ENCODE measurements at places on chromosomes 3 and 15.

DNA sequence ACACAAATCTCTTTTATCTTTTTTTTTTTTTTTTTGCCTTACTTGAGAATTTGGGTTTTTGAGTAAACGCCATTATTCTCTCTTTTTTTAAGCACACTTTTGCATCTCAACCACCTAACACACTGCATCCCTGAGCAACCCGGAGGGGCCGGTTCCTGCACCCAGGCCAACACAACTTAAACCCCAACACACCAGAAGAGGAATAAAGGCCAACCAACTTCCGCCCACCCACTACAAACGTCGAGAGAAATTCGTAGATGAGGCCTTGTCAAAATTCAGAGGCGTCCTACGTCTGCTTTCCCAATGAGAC, 389 bp upstream of the CCNB2 start:
- DNase-seq = no peak

- DNase-seq = no peak
Measured at GRCh38 chr15:99010768-99011167, 3.2 kb upstream of the PGPEP1L start.

- DNase-seq = no peak
Measured at GRCh38 chr3:16322189-16322588, 57.2 kb downstream of the OXNAD1 start.

GRCh38 chr3:14980689-14981088, 33.3 kb downstream of the NR2C2 start:
- DNase-seq = no peak

GRCh38 chr15:40953713-40954074, 423 bp downstream of the CHAC1 start:
- DNase-seq = no peak

GRCh38 chr15:79966634-79967297, 4.2 kb downstream of the BCL2A1 start:
- no peak for DNase-seq

DNA sequence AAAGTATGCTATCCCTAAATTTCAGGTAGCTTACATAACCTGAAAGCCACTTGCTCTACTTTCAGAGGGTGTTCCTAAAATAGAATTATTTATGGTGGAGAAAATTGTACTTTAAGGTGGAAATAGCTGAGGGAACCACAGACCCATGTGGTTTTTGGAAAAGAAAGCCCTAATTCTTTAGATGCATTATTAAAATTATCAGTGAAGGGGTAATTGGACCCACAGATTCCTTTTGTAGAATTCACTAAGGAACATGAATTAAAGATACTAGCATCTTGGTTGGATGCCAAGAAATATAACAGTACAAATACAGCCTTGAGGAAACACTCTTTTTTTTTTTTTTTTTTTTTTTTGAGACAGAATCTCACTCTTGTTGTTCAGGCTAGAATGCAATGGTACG, 37.8 kb downstream of the DPPA2 start:
- no peak for DNase-seq

- no peak for DNase-seq
Measured at GRCh38 chr3:65151666-65152065, 463.9 kb upstream of the ADAMTS9 start.

DNA sequence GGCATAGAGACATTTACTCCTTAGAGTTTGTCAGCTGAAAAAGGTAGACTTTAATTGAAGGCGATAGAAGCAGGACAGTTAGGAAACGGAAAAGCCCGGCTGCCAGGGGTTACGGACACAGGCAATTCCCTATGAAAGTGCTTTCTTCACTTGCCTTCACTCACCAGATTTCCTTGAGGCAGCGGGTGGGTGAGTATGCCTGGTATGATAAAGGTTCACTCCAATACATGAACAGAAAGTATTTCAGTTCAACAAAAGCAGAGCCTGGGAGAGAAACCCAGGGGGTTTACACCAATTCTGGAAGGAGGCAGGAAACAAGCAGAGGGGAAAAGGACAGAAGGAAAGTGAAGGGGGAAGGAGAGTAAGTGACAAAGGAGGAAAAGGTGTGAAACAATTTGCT, 53.9 kb downstream of the QTRT2 start:
- DNase-seq = no peak

GRCh38 chr3:73485877-73486330, 138.8 kb downstream of the PDZRN3 start:
- DNase-seq = no peak

GRCh38 chr3:133330065-133330464, 69.8 kb upstream of the BFSP2 start:
- DNase-seq = no peak

- DNase-seq = no peak
Measured at GRCh38 chr3:123909785-123910184, 25.7 kb upstream of the MYLK start.

DNA sequence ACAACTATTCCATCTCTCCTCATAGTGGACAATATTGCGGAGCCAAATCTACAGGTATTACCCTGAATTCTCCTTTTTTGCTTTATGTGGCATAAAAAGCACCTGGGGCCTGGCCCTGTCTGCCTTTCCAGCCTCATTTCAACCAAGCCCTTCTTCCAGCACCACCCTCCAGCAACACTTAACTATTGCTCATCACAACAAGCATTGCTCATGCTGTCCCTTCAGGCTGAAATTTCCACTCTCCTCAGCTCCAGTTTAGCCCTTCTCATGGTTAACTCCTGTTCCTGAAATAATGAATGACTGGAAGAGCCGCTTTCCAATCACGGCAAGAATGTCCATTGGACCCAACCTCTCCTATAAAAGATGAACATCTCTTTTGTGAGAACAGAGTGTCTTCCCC, 107.4 kb downstream of the P2RY1 start:
- DNase-seq = no peak

Data from body of pancreas (tissue), 4 donors.